PC-3 (cell line): ENCODE measurements at places on chromosomes 12 and 14. TPM values are rescaled to one million over a fixed set of nuclear protein-coding genes. Genes with fewer than 3 reads are reported as not detected.

DNA sequence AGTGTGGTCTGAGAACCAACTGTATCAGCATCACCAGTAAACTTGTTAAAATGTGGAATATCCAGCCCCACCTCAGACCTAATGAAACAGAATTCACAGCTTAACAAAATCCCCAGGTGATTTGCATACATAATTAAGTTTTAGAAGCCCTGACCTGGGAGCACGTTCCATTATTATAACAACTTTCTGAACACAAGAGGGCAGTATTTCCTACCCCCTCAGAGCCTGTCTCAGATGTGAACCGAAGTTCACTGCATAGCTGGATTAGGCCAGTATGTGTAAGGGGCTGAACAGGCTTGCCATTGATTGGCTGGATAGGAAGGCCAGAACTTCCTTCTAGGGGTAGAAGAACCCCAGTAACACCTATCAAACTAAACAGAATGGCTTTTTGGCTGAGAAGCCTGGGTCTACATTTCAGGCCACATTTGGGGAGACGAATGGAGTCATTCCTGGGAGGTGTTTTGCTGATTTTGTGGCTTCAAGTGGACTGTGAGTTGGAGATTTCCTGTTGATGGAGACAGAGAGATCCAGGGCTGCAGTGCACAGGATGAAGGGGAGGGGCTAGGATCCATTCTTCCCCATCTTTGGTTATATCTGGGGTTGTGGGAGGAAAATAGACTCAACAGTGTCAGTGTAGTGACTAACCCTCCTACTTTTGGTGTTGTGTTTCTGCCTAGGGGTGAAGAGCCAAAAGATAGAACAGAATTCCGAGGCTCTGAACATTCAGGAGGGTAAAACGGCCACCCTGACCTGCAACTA is 94.7 kb upstream of the OR4E1 start:
- DNase-seq = peak; percentile 53

Gene PFKM
- 62.2 and 80.8 TPM in 2 replicates for total RNA-seq

DNA sequence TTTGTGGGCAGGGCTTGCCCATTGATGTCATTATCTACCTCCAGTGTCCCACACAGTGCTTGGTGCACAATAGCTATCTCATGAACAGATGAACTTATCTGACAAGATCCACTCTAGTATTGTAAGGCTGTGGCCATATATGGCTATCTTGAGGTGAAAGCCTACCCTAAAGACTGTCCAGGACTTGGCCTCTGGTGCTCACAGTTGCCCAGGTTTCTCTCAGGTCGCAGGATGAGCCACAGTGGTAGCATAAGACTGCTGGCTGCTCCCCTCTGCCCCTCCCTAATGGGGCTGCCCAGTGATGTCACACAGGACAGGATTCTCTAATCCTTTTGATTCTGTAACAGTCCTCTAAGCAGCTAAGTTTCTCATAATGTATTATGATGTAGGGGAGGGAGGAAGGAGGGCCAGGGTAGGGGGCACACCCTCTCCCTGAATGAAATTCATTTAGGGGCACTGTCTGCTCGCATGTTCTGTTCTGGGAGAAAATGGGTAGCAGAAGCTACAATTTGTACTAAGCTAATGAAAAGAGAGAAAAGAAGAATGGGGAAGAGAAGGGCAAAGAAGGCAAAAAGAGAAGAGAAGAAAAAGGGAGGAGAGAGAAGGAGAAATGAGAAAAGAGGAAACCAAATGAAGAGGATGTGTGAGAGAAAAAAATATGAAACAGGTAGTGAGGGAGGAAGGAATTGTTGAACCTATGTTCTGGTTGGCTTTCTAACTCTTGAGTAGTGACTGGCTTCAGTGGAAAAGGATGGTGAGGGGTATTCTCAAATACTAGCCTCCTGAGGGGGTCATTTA is 3.4 kb upstream of the PPM1A start:
- DNase-seq = no peak

GRCh38 chr14:99605299-99605961 is 1.4 kb upstream of the CCDC85C start:
- peak; percentile 72 for DNase-seq

Gene PLEKHD1
- total RNA-seq = 0.15 and 0.35 TPM in 2 replicates

GRCh38 chr14:85060121-85060520 is 469.8 kb upstream of the FLRT2 start:
- no peak for DNase-seq

- no peak for DNase-seq
Measured at GRCh38 chr12:7118881-7119280, 9.8 kb downstream of the RBP5 start.

Gene ATF7
- total RNA-seq = 7.9 and 14.2 TPM in 2 replicates

Gene MFAP5
- total RNA-seq = not detected in 2 replicates

DNA sequence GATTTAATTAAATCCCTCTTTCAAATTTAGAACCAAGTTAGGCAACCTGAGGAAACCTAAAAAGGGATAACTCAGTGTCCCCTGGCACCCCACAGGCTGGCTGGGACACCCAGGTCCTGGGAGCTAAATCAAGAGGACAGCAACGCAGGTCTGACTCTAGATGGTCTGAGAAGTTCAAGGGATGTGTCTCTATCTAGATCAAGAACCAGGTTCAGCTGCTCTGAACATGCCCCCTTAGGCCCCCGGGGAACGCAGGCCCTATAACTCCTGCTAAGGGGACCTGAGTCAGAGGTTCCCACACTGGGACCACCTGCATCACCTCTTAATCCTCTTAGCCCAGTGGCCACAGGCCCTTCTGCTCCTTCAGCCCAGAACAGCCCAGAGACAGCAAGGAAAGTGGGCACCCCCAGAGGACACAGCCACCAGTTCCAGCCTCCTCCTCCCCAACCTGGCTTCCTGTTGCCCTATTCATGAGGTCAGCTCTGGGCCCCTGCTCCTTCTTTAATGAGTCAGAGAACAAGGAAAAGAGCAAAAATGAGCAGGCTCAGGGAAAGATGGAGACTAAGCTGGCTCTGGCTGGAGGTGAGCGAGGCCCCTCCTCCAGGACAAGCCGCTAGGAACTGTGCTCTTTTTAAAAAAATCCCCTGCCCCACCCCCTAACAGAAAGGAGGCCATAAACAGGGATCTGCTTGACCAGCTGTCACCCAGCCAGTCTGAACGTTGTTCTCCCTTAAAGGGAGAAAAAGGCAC is 10.8 kb downstream of the PITPNM2 start:
- DNase-seq = peak; percentile 15

DNA sequence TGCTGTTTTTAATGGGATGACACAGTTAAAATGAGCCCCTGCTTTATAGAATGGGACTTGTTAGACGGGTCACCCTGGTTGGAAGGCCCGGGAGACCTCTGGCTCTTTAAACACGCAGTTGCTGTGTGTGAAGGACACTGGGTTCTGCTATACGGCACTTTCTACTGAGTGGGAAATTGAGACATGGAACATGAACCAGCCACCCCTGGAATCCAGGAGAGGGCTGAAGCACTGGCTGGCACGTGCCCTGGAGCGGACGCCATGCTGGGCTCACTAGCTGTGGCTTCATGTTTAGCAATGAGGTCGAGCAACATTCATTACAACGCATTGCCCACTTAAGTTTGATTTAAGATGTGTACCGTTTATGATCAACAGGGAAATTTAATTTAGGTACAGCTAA is 23.9 kb downstream of the CACNA1C start:
- no peak for DNase-seq

Gene FAM222A
- total RNA-seq = 11.7 and 15.3 TPM in 2 replicates

- DNase-seq = no peak
Measured at GRCh38 chr14:75301666-75302325, 23.2 kb downstream of the FOS start.

Gene RPS6KA5
- 8.6 and 10.7 TPM in 2 replicates for total RNA-seq

DNA sequence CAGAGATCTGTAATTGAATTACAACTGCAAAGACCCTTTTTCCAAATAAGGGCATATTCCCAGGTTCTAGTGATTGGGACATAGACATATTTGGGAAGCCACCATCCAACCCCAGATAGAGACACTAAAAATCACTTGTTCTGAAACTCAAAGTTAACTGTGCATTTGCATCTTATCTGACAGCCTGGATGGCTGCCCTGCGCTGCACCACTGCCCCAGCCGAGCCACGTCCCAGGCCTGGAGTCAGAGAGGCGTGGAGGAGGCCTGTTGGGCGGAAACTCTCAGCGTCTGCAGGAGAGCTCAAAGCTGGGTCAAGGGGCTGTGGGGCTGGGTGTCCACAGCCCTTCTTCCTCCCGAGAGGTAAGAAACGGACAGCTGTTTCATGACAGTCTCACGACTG is 124.4 kb downstream of the RIMBP2 start:
- DNase-seq = no peak

DNA sequence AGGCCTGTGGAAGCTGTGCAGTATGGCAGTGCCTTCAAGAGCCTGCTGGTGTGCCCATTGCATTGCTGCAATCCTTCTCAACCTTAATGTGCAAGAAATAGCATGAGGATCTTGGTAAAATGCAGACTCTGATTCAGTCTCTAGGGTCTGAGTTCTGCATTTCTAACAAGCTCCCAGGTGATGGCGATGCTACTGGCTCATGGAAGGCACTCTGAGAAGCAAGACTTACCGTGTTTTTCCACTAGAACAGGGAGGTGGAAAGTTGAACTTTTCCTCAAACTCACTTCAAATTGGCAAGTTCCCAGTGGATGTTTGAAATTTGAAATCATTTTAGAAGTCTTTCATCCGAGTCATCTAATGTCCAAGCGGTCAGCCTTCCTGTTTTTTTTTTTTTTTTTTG is 55.5 kb downstream of the MYRFL start:
- DNase-seq = peak; percentile 47

Gene GNB3
- total RNA-seq = 1.8 TPM in 1 of 2 replicates, not detected in the other

GRCh38 chr12:85296362-85296761 is 16.3 kb downstream of the ALX1 start:
- no peak for DNase-seq

GRCh38 chr14:92316176-92316575 is 6.8 kb upstream of the SLC24A4 start:
- DNase-seq = no peak

GRCh38 chr14:95833429-95833828 is 43.2 kb upstream of the TUNAR start:
- DNase-seq = no peak

DNA sequence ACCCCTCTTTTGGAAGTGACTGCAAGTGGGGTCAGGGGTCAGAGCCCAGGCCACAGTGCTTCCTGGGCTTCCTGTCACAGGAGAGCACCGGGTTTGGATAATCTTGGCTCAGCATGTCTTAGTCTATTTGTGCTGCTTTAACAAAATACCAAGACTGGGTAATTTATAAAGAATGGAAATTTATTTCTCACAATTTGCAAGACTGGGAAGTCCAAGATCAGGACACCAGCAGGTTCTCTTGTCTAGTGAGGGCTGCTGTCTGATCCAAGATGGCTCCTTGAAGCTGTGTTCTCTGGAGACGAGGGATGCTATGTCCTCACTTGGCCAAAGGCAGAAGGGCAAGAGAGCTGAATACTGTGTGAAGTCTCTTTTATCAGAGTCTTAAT is 74.1 kb downstream of the RIN3 start:
- no peak for DNase-seq

- DNase-seq = no peak
Measured at GRCh38 chr14:26370115-26370514, 227.7 kb downstream of the NOVA1 start.

DNA sequence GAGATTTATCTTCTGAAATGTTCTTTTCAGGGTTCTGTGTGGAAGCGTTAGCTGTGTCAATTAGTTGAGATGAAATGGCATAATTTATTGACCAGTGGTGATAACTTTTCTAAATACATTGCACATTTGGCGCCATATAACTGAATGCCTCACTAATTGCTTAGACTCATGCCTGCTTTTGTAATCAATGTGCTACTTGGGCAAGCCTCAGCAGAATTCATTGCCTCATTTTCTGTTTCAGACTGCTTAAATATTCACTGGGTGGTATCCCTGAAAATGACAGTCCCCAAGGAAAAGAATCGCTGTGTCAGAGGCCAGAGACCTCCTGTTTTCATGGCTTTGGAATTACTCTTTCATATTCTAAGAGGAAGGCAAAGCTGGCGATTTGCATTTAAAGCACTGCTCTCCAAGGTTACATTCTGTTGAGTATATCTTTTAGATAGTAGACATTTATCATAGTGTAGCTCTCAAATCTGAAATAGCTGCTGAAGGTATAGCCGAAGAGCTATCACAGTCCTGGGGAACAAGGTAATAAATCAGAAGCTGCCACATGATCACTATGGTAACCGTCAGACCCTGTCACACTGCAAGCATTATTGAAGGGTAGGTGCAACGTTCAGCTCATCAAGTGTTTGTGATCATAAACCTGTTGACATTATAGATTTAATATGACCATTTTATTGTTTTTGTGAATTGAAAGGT is 297.3 kb upstream of the E2F7 start:
- no peak for DNase-seq

GRCh38 chr12:132243596-132244310 is 85.6 kb downstream of the GALNT9 start:
- DNase-seq = no peak

DNA sequence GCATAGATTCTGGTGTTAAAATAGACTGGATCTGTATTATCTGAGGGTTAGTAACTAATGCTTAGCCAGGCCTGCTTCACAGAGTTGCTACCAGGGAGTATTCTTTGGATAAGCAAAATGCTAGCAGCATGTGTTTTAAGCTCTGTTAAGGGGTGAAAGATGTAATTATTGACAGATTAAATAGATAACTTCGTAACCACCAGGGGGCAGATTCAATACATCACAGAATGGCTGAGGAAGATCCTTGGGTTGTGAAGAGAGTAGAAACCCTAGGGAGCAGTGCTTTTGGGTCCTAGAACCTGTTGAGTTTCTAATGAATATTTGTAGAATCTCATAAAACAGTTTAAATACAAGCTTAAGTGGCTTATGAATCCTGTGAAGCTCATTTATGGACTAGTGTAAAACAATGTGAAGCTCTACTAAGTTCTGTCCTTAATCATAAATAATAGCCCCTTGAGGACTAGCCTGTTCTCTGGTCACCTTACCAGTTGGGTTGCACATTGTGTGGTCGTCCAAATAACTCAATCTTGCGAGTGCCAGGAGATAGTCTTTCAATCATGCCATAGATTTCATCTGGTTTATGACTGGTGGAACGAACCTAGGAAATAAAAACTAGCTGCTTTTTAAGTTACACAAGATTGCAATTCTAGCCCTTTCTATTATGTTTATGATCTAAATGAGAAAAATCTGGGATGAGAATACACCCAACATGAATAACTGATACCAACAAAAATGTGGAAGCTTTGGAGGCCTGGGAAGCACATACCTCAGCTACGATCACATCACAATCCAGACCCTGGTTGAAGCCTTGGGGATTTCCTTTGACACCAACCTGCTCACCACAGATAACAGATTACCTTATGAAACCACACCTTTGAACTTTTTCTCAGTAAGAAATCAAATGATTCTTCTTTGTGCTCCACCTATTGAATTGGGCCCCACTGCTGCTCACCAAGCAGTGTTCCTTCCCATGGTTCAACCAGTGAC is 12.3 kb downstream of the METTL3 start:
- peak; percentile 65 for DNase-seq

Gene ABCD2
- total RNA-seq = not detected in 2 replicates
